ENCODE measurements at places on chromosomes 1 and 21. TPM values are rescaled to one million over a fixed set of nuclear protein-coding genes. Genes with fewer than 3 reads are reported as not detected.

DNA sequence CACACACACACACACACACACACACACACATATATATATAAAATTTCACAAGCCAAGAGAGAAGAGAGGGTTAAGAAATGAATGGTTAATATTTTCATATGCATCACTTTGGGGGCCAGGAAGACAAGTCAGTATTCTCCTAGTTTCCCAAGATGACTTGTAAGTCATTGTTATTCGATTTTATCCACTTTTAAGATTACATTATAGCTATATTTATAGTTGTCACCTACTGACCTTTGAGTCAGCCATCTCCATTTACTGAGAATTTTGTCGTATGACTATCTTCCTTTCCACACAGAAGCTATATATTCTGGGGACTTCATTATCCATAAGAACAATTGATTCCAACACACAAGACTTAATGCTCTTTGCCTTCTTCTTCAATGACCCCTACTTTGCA is 8.9 kb downstream of the LYST start:
- DNase-seq: no peak
- no peak overlapping the region for H3K4me3 ChIP-seq
- H3K27ac ChIP-seq: no peak overlapping the region
- peaks cover 21% of the 10 kb centered on the region for H3K4me1 ChIP-seq
- peaks cover 3% of the 10 kb centered on the region for H3K36me3 ChIP-seq

DNA sequence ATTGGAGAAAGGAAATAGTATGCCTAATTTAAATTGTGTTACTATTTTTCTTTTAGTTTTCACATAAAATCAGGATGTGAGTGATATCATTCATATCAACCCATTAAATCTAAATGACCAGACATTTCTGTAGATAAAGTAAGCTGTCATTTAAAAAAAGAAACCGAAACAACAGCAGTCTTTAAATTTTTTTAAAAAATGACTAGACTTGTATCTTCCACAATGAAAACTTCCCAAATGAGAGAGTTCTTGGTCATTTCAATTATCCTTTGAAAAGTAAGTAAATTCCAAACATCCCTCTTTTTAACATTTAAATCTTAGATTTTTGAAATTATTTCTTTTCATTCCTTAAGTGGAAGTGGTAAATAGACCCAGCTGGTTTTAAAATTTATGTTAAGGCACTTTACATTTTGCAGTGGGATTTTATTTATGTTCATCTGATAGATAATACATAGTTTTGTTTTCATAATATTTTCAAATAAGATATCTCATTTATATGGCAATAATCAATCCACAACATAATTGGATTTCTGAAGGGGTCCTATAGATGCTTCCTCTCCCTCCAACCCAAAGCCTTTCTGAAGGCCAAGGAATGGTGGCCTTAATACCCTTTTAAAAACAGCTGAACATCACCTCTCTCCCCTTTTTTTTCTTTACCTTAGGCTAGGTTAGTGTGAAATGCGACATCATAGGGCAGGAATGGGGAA is 3.1 kb downstream of the FOXD3 start:
- peaks cover 80% of the 10 kb centered on the region for H3K27me3 ChIP-seq
- no peak overlapping the region for H3K27ac ChIP-seq
- DNase-seq: peak; percentile 8
- peaks cover 44% of the 10 kb centered on the region for H3K4me1 ChIP-seq
- no peak overlapping the region for H3K4me3 ChIP-seq
- H3K36me3 ChIP-seq: no peaks in the 10 kb centered on the region

GRCh38 chr1:75996196-75996595 is 64.0 kb upstream of the ASB17 start:
- no peak overlapping the region for H3K27ac ChIP-seq
- no peak overlapping the region for H3K4me3 ChIP-seq
- no peaks in the 10 kb centered on the region for H3K27me3 ChIP-seq
- H3K4me1 ChIP-seq: no peaks in the 10 kb centered on the region

DNA sequence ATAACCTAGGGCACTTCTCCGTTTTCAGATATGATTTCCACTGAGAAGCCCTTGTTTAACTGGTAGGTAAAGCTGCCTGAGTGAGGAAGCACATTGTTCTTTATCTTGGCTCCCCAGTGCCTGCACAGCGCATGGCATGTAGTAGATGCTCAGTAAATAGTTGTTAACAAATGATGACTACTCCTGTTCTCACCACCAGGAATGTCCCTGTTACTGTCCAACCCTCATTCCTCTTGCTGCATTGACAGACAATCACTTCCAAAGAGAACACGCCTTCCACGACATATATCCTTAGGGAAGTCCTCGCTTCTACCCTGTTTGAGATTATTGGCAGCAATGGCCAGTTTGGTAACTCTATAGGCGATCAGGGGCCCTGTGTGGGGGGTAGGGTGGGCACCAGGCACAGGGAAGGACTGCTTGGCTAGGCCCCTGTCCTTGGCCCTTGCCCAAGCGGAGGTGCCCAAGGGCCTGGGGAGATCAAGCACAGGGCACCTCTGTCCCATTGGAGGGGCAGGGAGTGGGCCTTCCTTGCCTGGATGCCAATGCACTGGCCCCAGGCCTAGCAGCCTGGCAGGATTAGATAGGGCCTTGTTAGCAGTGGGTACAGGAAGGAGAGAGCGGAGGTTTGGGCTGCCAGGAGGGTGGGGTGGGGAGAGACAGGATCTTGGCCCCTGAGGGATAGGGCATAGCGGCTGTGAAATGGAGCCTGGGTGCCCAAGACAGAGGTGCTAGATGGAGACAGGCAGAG is 10.2 kb downstream of the NES start:
- H3K4me1 ChIP-seq: peaks cover 22% of the 10 kb centered on the region
- no peak overlapping the region for H3K27ac ChIP-seq
- no peak overlapping the region for H3K4me3 ChIP-seq
- no peaks in the 10 kb centered on the region for H3K36me3 ChIP-seq
- no peak for DNase-seq

DNA sequence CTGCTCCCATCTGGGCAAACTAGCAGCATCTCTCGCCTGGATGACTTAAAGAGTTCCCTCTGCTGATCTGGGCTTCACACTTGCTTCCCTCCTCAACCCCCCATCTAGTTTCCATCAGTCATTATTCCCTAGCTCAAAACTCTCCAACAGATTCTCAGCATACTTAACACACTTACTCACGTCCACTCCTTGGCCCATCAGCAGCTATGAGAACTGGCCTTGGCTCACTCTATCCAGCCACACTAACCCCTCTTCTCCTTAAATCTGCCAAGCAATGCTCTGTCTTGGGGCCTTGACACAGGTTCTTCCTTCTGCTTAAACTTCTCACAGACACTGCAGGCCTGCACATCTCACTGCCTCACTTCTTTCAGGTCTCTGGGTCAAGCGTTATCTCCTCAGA is 41.6 kb downstream of the GNG12 start:
- H3K4me3 ChIP-seq: no peak overlapping the region
- no peak for DNase-seq
- no peak overlapping the region for H3K27ac ChIP-seq
- no peaks in the 10 kb centered on the region for H3K36me3 ChIP-seq

GRCh38 chr1:95496307-95496706 is 262.3 kb downstream of the RWDD3 start:
- no peak overlapping the region for H3K4me3 ChIP-seq
- H3K4me1 ChIP-seq: no peaks in the 10 kb centered on the region
- H3K36me3 ChIP-seq: no peaks in the 10 kb centered on the region
- no peak for DNase-seq
- H3K27ac ChIP-seq: no peak overlapping the region

GRCh38 chr1:114979278-114979891 is 50.2 kb upstream of the TSHB start:
- H3K4me3 ChIP-seq: no peak overlapping the region
- no peaks in the 10 kb centered on the region for H3K4me1 ChIP-seq
- H3K27ac ChIP-seq: no peak overlapping the region
- peak; percentile 47 for DNase-seq
- no peaks in the 10 kb centered on the region for H3K36me3 ChIP-seq
- H3K27me3 ChIP-seq: peaks cover 14% of the 10 kb centered on the region

GRCh38 chr1:203512848-203513584 is 19.1 kb downstream of the OPTC start:
- no peaks in the 10 kb centered on the region for H3K27me3 ChIP-seq
- H3K4me1 ChIP-seq: peaks cover 4% of the 10 kb centered on the region
- no peak overlapping the region for H3K27ac ChIP-seq
- no peak for DNase-seq
- H3K36me3 ChIP-seq: no peaks in the 10 kb centered on the region
- H3K4me3 ChIP-seq: no peak overlapping the region

GRCh38 chr1:58476179-58476578 is 70.3 kb downstream of the OMA1 start:
- H3K4me1 ChIP-seq: no peaks in the 10 kb centered on the region
- peaks cover 5% of the 10 kb centered on the region for H3K36me3 ChIP-seq
- no peak for DNase-seq
- H3K4me3 ChIP-seq: no peak overlapping the region
- H3K27me3 ChIP-seq: no peaks in the 10 kb centered on the region
- H3K27ac ChIP-seq: no peak overlapping the region

DNA sequence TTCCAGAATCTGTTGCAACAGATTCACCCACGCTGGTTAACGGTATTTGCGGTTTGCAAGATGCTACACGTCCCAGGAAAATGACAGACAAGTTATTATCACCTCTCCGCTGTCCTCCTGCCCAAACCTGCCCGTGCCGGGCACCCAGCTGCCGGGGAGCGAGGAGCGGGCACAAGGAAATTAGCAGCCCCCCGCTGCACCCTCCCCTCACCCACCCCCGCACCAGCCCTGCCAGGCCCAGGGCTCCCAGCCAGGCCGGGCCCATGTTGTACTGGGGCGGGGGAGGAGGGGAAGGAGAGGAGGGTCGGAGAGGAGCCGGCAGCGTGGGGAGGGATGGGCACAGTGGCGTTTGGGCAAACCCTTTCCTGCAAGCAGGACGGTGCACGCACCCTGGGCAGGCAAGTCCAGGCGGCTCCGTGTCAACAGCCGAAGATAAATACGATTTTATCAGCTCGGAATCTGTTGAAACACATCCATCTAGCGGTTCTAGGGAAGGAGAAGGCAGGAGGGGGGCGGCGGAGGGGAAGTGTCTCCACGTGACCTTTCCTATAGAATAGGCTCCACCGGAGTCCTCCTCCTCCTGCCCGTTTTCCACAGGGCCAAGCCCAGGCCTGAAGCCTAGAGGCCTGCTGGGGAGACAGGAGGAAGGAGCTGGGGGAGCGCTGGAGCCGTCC is 35.1 kb upstream of the CCDC27 start:
- no peak overlapping the region for H3K4me3 ChIP-seq
- no peaks in the 10 kb centered on the region for H3K27me3 ChIP-seq
- no peaks in the 10 kb centered on the region for H3K36me3 ChIP-seq
- no peak overlapping the region for H3K27ac ChIP-seq

ITLN2 gene
- total RNA-seq: not detected

PADI4 gene
- total RNA-seq: 1.4 TPM

TEKT2 gene
- total RNA-seq: 0.35 TPM

S100A3 gene
- not detected for total RNA-seq
